AG09319 (cell line): ENCODE measurements at places on chromosomes 5 and 9.

DNA sequence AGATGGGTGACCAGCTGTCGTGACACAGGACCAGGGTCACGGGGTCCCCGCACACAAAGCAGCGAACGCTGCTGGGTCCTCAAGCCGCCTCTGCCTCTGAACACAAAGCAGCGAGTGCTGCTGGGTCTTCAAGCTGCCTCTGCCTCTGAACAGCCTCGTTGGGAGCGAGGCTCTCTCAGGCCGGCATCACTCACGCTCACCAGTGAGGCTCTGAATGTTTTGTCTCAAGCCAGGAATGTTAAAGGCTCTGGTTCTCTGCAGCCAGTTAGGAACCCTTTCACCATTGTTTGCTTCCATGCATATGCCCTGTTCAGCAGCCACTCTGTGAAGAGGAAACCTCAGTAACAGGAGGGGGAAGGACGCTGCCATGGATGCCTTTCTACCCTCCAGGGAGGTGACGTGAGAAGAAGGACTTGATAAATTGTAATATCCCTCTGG is 82.7 kb upstream of the TAF11L2 start:
- no peak for DNase-seq

DNA sequence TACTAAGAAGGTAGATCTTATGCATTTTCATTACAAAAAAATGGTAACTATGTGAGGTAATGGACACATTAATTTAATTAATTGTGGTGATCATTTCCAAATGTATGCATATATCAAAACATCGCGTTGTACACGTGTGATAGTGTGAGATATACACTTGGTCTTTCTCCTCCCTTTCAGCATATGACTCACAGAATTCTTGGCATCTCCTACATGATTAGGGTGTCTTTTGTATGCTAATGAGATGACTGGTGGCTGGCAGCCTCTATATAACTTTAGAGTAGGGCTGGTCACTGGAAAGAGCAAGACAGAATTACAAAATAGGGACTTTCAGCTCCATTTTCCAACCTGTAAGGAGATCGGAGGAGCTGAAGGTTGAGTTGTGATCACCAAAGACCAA is 1167.6 kb downstream of the CDH12 start:
- no peak for DNase-seq

GRCh38 chr5:125321654-125322053 is 575.2 kb upstream of the ZNF608 start:
- no peak for DNase-seq

DNA sequence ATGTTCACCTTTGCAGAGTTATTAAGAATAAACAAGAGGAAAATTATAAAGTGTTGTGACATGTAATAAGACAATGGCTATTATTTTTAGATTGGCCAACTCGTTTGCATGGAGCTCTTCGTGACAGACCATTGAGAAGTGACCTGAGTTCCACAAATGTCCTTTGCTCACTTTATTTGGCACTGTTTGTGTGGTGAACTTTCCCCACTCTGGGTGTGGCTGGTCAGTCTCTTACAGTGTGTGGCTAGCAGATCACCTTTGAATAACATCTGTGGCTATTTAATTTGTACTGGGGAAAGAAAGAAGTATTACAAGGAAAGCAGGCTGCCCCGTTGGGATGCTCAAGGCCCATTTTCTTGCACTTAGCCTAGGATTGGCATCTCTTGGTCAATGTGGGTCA is 274.1 kb upstream of the WWC1 start:
- DNase-seq, result no peak

DNA sequence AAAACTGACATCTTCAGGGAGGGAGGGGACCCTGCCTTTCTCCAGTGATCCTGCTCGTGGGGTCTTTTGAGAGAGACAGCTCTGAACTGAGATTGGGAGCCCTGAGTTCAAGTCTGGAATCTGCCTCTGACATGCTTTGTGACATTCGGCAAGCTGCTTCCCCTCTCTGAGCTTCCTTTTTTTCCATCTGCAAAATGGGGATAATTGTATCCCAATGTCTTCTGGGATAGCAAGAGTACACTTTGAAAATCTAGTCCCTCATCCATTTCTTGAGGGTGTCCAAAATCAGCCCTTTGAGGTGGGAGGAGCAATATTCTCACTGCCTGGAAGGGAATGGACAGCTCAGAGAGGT is 186.3 kb downstream of the RGS3 start:
- no peak for DNase-seq

GRCh38 chr5:103366918-103367549 is 108.5 kb downstream of the MACIR start:
- DNase-seq, result no peak

DNA sequence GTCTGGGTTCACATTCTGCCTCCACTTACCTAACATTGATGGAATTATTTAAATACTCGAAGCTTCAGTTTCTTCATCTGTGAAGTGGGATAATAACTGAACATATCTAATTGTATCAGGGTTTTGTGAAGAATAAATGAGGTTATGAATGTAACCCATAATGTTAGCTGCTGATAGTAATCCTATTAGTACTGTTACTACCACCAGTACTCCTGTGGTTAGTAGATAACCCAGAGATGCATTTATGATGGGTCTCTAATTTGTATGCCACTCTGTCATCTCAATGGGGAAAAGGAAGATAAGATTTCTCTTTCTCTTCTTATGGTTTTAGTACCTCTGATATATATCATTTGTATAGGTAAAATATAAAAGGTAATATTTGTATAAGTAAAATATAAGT is 16.0 kb downstream of the CPEB4 start:
- DNase-seq, result no peak

GRCh38 chr9:6870650-6871477 is 113.1 kb downstream of the KDM4C start:
- no peak for DNase-seq

DNA sequence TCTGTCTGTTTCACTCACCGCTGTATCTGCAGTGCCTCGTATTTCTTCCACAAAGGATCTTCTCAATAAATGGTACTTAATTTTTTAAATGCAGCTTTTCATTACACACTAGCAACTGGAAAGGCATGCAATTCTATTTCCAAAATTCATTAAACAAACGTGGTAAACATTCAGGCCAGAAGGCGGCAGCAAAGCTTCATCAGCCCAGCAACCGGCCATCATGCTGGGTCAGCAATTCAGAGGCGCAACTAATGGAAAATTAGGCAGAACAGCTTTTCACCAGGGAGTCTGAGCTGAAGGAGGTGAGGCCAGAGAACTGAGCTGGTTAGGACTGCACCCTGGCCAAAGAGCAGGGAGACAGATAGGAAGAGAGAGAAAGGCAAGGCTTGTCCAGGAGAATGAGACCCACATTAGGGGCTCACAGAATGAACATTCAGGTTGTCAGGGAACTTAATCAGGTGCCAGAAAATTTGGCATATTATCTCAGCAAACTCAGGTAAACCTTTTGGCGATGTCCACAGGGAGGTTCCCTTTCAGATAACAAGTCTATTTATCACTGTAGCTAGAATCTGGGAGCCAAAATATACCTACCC is 17.7 kb upstream of the RNF180 start:
- DNase-seq, result peak; percentile 5

- no peak for DNase-seq
Measured at GRCh38 chr5:112390327-112390726, 28.8 kb downstream of the EPB41L4A start.

- DNase-seq, result no peak
Measured at GRCh38 chr5:41906151-41906550, 2.0 kb downstream of the RIMOC1 start.

GRCh38 chr5:68838157-68838718 is 255.6 kb upstream of the SLC30A5 start:
- no peak for DNase-seq

GRCh38 chr5:24222876-24223275 is 421.9 kb downstream of the CDH10 start:
- DNase-seq, result no peak

GRCh38 chr5:178460174-178460573 is 130.0 kb downstream of the COL23A1 start:
- DNase-seq, result no peak
